Thoracic aorta (tissue), 2 donors: ENCODE measurements at places on chromosomes 4 and X. TPM values are rescaled to one million over a fixed set of nuclear protein-coding genes. Genes with fewer than 3 reads are reported as not detected.

DNA sequence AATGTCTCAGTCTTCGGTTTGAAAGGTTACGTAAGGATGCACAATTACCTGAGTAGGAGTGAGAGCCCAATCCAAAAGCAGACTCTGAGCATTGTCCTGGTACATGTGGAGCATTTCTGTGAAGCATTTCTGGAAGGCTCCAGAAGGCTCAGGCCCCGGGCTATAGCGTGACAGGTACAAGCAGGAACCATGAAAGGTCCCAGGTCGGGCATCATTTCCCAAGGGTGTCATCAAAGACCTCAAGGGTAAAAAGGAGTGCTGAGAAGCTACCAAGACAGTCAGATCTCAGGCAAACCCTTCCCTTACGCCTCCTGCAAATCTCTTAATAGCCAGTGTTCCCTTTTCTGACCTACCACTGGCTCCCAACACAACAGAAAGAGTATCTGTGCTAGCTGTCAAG, 30.8 kb downstream of the GPC4 start:
- no peak for DNase-seq

GRCh38 chr4:111330786-111331185, 707.9 kb upstream of the PITX2 start:
- DNase-seq = no peak

RAB41 gene
- not detected for total RNA-seq

DNA sequence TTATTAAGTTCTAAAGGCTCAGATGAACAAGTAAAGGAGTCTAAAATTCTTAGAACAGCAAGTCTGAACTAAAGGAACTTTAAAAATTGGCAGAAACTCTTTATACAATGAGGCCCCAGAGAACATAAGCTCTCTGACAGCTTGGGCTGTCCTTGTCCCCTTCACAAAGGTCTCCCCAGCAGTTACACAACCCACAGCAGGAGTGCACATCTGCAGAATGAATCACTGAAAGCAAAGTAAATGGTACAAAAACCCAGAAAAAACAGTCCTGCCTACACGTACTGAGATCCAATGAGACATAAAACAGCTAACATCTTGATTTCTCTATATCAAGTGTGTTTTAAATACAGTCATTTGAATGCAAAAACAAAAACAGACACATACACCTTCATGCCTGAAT, 18.7 kb downstream of the RBBP7 start:
- no peak for DNase-seq

GRCh38 chr4:16617011-16617410, 281.4 kb downstream of the LDB2 start:
- DNase-seq = no peak

- no peak for DNase-seq
These were observed 773 bp downstream of the DAPP1 start for GRCh38 chr4:99817309-99817890.

AWAT2 gene
- not detected for total RNA-seq

- no peak for DNase-seq
These were observed 37.4 kb downstream of the LHFPL1 start for GRCh38 chrX:112642349-112642748.

MAGEA11 gene
- total RNA-seq = not detected

DNA sequence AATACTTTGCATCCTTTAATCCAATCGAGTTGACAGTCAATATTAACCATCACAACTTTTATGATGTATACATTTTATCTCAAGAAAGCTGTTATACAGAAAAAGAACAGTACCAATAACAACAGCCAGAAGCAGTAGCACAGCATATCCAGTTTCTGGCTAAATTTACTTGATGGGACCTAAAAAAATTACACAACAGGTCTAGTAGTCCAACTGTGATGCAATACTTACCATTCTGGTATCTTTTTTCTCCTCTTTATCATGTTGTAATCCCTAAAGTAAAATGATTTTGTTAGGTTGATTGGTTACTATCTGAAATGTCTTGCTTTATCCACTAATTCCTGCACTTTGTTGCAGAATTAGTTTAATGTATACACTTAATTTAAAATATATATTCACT, 1150.6 kb downstream of the FAT4 start:
- DNase-seq = no peak

GRCh38 chr4:116469582-116469981, 615.8 kb downstream of the TRAM1L1 start:
- DNase-seq = no peak

DNA sequence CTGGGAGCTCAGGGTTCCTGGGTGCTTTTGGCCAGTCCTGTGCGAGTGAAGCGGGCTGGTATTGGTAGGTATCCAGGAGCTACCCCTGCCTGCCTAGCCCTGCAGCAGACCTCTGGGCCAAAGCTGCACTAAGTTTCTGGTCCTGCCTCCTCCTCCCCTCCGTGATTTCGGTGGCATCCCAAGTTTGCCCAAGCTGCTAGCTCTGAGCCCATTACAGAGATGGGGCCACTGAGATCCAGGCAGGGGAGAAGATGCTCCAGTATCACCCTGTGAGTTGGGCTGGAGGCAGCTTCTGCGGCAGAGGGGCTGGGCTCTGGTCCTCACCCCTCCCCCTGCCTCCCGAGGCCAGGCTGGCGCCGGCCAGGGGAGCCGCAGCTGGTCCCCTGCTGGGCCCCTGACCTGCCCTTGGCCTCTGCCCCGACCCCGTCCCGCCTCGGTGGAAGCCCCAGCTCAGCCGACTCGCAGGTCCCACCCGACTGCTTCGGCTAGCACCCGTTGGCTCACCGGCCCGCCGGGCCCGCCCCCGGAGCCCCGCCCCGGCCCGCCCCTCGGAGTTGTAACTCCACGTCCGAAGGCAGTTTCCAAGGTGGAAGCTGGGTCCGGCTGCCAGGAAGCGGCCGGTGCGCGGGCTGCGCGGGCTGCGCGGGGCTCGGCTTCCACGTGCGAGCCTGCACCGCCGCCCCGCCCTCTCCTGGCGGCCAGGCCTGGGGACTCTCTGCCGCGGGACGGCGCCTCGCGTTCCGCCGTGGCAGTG, at the start of gene DUSP9:
Gene DUSP9, plus strand, starts transcription at position 584 of the 754 bp plus-strand sequence. CDS start 751 bp downstream, outside the sequence.
- DNase-seq = no peak

DNA sequence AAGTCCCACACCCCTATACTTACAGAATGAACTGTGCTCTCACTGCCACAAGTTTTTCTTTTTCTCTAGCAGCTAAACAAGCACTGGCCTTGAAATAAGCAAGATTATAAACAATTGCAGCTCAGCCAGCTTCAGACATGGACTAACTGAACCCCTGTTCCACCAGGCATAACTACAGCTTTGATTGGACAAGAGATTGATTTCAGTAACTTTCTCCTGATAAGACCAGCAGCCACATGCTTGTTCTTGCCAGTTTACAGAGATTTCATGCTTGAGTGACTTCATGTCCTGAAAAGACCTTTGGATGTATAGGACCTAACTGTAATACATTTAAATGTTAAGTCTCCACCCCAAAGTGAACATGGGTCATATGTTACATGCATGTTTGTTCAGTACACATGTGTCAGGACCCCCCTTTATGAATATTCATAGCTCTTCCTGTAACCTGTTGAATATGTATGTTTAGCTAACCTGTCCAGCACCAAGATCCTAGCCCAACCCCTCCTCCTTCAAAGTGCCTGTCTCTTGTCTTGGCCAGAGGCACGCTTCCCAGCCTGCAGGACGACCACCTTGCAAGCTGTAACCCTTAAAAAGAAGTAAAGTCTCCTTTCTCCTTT, 27.9 kb downstream of the ZNF275 start:
- DNase-seq = no peak

- no peak for DNase-seq
These were observed 750.3 kb downstream of the ARAP2 start for GRCh38 chr4:35493977-35494376.

GRCh38 chr4:170872794-170873193, 783.0 kb upstream of the AADAT start:
- no peak for DNase-seq

XPNPEP2 gene
- total RNA-seq = 2.7 TPM

DNA sequence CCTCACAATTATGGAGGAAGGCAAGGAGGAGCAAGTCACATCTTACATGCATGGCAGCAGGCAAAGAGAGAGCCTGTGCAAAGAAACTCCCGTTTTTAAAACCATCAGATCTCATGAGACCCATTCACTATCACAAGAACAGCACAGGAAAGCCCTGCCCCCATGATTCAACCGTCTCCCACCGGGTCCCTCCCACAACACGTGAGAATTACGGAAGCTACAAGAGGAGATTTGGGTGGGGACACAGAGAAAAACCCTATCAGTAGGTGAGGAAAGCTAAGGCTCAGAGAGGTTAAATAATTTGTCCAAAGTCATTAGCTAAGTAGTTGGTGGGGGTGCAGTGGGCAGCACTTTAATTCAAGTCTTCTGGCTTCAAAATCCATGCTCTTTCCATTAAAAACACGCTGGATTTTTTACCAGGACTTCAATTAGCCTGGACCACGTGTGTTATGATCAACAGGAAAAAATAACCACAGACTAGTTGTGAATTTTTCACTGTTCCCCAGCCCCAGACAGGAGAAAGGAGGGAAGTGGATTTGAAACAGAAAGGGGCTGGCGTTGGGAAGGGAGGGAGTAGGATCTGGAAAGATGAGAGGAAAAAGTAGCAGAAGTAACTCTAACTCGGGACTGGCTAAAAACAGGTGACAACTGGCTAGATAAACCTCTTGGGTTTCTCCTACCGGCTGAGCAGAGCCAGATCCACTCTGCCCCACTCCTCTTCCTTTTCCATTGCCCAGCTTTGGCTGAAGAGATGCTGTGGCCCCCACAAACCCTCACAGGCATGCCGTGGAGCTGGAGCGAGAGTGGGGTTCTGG, 986 bp downstream of the MTMR8 start:
- no peak for DNase-seq

RAB9B gene
- total RNA-seq = 7.7 TPM

GRCh38 chrX:116230130-116230898, 59.8 kb downstream of the AGTR2 start:
- no peak for DNase-seq

DMP1 gene
- not detected for total RNA-seq

GRCh38 chr4:166318810-166319525, 445.9 kb downstream of the TLL1 start:
- no peak for DNase-seq

HS3ST1 gene
- total RNA-seq = 1.1 TPM

REPS2 gene
- 4.9 TPM for total RNA-seq

TMEM144 gene
- total RNA-seq = 22.6 TPM

ZNF630 gene
- 3.7 TPM for total RNA-seq

GRCh38 chr4:168131196-168131595, 38.9 kb downstream of the ANXA10 start:
- DNase-seq = no peak

RHOH gene
- total RNA-seq = 10.2 TPM

- DNase-seq = no peak
These were observed 167.5 kb downstream of the CDS1 start for GRCh38 chr4:84750260-84750959.

MAOA gene
- total RNA-seq = 98.2 TPM

ZRSR2 gene
- total RNA-seq = 6.4 TPM

GRCh38 chr4:138697851-138698250, 317.7 kb upstream of the NOCT start:
- DNase-seq = no peak

- no peak for DNase-seq
These were observed 22.1 kb upstream of the SCD5 start for GRCh38 chr4:82820689-82821088.

DNA sequence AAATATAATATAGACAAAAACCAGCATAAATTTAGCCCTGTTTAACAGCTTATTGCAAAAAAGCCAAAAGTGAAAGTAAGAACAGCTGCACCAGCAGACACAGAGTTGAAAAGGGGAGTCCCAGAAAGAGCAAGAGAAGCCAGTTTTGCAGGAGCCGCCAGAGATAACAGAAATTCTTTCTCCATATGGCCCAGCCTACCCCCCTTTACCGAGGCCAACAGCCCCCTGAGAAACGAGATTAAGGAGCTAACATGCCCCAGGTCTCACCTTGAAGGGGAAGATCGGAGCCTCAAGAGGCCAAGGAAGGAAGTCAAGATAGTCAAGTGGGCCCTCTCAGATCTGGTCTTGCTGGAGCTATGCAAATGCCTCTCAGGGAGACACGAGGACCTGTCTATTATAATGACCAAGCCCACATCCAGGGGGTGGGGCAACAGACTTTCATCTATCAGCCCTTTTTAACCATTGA, 4.8 kb downstream of the ACOX3 start:
- no peak for DNase-seq

HDX gene
- total RNA-seq = 6.0 TPM

OPRPN gene
- not detected for total RNA-seq

DNA sequence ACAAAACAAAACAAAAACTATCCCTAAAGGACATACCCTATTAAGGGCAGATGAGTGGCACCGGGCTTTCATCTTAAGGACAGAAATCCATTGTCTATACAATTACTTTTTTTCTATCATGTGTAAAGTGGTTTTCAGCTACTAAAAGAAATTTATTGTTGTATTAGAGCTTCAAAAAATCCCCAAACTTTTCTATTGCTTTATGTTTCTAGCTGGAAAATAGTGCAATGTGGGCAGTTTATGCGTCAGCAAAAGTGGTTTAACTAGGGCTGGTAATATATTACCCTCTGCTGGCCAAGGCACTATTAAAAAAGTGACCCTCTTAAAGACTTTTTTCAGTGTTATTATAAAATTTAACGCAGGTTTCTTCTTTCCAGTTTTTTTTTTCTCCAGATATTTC, 15.5 kb upstream of the GPR82 start:
- no peak for DNase-seq

DNA sequence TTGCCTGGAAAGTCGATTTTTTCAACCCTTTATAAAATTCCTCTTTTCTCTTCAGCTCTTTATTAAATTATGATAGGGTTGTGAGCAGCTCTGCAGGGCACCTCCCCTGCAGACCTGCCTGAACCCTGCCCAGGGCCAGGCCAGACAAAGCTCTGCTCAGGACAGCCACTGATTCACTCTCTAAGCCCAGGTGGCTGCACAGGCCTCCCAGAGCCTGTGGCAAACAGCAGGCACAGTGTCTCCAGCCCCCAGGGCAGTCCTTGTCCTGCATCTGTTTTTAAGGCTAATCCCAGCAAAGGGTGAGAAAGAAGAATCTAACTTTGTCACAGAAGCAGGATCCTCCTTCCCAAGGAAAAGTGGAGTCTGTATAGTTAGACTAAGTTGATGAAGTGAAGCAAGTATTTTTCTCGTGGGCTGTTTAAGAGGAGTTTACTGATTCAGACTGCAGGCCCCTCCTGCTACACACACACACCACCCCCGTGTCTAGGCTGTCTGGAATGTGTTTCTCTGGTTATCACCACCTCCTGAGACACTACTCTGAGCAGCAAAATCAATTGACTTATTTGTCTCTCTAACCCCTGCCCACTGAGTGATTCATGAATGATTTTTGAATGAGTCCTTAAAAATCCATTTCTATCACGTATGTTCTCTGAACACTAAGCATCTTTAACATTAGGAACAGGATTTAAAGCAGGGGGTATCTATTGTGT, 101.7 kb downstream of the CHIC2 start:
- DNase-seq = no peak

GRCh38 chrX:155888139-155888538, 7.0 kb downstream of the VAMP7 start:
- DNase-seq = no peak
